Right atrium auricular region (tissue), 2 donors: ENCODE measurements at places on chromosomes 1 and 21. TPM values are rescaled to one million over a fixed set of nuclear protein-coding genes. Genes with fewer than 3 reads are reported as not detected.

Gene TRABD2B
- total RNA-seq, result 8.1 TPM

Gene CLCNKA
- not detected for total RNA-seq

DNA sequence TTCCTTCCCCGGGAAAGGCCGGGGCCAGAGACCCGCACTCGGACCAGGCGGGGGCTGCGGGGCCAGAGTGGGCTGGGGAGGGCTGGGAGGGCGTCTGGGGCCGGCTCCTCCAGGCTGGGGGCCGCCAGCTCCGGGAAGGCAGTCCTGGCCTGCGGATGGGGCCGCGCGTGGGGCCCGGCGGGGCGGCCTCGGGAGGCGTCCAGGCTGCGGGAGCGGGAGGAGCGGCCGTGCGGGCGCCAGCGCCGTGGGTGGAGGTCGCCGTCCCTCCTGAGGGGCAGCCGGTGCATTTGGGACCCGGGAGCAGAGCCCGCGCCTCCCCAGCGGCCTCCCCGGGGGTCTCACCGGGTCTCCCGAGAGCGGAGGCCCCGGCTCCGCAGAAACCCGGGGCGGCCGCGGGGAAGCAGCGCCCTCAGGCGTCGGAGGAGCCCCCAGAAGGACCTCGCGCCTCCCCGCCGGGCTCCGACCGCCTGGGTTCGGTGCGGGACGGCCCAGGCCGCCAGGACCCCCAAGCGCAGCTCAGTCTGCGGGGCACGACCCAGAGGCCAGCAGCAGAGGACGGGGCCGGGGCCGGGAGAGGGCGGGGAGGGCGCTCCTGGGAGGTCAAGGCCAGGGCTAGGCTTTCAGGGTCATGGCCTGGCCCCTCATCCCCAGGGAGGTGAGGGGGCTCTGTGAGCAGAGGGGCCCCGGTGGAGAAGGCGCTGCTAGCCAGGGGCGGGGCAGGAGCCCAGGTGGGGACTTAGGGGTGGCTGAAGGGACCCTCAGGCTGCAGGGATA lies 7.2 kb upstream of the SLX9 start:
- no peak for DNase-seq

DNA sequence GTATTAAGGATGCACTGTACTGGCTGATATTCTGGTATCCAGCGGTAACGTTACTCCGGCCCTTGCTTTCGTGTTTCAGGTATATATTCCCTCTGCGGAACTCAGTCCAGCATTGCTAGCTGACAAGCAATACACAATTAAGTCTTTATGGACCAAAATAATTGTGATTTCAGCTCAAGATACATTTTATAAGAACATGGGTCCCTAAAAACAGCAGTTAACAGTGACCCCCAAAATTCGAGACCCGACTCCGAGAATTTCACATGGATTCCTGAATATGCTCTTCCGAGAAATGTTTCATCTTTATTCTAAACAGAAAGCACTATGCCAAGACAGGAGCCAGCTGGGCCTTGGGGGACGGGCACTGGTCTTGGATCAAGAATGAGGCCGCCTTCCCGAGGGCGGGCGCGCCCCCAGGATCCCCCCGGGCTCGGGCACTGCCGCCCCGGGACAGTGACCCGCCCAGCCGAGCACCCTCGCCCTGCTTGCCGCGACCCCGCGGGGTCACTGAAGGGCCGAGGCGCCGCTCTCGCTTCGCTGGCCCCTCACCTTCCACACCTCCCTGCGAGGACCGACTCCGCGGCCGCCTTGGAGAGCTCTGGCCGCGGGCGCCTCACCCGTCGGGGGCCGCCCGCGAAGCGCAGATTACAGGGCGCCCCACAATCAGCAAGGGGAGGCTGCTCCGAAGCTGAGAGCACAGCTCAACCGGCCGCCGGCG lies 610 bp downstream of the SCYL3 start:
- DNase-seq, result no peak

GRCh38 chr1:22767852-22768251 lies 57.2 kb downstream of the EPHB2 start:
- no peak for DNase-seq

DNA sequence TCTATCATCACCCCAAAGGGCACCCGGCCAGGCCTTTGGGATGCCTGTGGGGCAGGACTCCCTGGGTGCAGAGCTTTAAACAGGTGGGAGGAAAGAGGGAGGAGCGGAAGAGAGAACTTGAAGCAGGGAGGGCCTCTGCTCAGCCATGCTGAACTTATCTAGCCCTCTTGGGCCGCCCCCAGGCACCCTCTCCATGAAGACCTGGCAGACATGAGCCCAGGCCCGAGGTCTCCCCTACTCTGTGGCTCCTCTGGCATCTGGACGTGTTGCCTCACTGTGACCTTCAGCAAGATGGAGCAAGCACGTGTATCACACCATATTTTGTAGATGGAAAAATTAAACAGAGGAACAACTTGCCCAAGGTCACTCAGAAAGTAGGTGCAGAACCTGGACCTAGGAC lies 711.4 kb downstream of the MATN1 start:
- DNase-seq, result no peak

Gene HSD3B2
- total RNA-seq, result not detected

Gene S100A6
- total RNA-seq, result 324 TPM

Gene S100A1
- 2,413 TPM for total RNA-seq

GRCh38 chr1:199245946-199246345 lies 607.1 kb downstream of the PTPRC start:
- DNase-seq, result no peak

Gene CEP350
- total RNA-seq, result 56.1 TPM

Gene NUF2
- 0.74 TPM for total RNA-seq

DNA sequence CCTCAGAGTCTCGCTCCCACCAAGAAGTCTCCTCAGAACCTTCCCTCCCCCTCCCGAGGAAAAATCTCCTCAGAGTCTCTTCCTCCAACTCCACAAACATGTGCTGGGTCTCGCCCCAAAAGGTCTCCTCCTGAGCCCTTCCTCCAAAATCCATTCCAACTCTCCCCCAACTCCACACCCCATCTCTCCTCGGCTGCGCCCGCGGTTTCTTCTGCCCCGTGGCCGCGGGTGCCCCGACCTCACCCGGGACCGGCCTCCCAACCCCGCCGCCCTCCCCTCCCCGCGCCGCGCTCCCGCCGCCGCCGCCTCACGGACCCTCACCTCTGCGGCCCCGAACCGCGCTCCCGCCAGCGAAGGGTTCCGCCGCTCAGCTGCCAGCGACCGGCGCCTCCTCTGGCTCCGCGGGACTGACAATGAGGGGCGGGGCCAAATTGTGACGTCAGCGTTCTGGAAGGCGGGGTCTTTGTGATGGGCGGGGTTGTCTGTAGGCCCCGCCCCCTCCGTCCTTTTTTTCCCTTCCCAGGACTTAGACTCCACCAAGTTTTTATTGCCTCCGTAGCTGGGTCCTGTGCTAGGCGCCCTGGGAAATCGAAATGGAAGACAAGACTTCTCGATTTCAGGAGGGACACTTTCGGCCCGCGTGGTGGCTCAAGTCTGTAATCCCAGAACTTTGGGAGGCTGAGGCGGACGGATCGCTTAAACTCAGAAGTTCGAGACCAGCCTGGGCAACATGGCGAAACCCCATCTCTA lies at the start of gene LUZP1:
Gene LUZP1 (minus strand): TSS at position 412 of the 750 bp plus-strand sequence.
- peak; percentile 96 for DNase-seq

- DNase-seq, result peak; percentile 54
These were observed 739.1 kb downstream of the MATN1 start for GRCh38 chr1:29984166-29984861.

GRCh38 chr1:66412704-66413103 lies 121.2 kb upstream of the SGIP1 start:
- DNase-seq, result no peak

Gene ZNF496
- total RNA-seq, result 32.6 TPM

Gene SMIM12
- 34.0 TPM for total RNA-seq

Gene TCHHL1
- total RNA-seq, result not detected

Gene GBP1
- 5.7 TPM for total RNA-seq

Gene RNF187
- total RNA-seq, result 35.6 TPM

- DNase-seq, result no peak
These were observed 88.8 kb upstream of the TTC34 start for GRCh38 chr1:2890221-2890850.

GRCh38 chr1:115090540-115090939 lies 1.2 kb upstream of the TSPAN2 start:
- peak; percentile 65 for DNase-seq

GRCh38 chr1:155540000-155540874 lies 22.4 kb downstream of the ASH1L start:
- no peak for DNase-seq

Gene DVL1
- 75.0 TPM for total RNA-seq
